ENCODE measurements at places on chromosomes 7 and 10.

- DNase-seq = no peak
Observed at GRCh38 chr7:134829380-134829986, 50.0 kb downstream of the CALD1 start.

GRCh38 chr10:86067436-86068050 lies 299.1 kb downstream of the GRID1 start:
- no peak for DNase-seq

DNA sequence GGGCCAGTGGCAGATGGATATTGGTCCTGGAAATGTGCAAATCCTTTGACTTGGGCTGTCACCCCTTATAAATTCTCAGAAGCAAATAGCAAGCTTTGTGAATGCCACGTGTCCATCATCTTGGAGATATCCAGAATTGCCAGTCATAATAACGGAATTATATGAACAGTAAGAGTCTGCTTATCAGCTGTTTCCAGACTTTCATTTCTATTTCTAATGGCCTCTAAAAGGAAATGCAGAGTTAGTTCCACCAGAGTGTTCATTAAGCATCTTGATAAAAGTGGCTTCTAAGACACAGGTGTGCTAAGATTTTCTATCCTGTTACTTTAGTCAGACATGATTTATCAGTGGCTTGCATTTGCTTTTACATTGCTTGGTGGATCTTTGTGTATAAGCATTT lies 87.4 kb downstream of the RAMP3 start:
- no peak for DNase-seq

DNA sequence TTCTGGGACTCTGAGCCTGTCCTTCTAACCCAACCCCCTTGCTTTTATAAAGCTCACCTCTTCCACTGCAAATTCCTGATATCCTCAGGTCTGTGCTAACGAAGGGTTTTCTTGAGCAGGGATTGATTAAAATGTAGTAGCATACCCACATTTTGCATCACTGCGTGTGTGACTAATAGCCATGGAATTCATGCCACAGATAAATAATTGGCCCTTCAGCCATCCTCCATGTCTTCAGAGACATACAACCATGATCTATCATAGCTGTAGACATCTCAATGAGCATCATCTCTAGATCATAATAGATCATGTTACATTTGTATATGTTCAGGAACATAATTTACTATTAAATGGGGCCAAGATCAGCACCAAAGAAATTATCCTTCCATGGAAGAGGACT lies 990.3 kb downstream of the KCNMA1 start:
- DNase-seq = no peak

DNA sequence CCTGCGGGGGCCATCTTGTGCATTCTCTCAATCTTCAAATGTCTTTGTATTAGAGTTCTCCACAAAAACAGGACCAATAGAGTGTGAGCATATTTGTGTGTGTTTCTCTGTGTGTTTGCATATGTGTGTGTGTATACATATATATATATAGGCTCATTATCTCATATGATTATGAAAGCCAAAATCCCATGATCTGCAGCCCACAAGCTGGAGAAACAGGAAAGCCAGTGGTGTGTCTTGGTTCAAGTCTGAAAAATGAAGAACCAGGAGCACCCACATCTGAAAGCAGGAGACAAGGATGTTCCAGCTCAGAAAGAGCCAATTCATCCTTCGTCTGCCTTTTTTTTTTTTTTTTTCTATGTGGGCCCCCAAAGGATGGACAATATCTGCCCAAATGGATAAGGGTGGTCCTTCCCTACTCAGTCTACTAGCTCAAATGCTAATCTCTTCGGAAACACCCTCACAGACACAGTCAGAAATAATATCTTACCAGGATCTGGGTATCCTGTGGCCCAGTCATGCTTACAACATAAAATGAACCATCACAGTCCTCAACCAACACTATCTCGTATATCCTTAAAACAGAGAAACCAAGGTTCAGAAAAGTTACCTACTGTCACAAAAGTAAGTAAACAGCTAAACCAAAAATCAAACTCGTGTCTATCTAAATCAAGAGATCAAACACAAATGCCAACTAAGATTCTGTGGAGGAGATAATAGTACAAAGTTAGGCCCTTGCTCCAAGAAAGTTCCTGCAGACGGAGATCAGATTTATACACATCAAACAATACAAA lies 141.9 kb downstream of the JMJD1C start:
- no peak for DNase-seq

DNA sequence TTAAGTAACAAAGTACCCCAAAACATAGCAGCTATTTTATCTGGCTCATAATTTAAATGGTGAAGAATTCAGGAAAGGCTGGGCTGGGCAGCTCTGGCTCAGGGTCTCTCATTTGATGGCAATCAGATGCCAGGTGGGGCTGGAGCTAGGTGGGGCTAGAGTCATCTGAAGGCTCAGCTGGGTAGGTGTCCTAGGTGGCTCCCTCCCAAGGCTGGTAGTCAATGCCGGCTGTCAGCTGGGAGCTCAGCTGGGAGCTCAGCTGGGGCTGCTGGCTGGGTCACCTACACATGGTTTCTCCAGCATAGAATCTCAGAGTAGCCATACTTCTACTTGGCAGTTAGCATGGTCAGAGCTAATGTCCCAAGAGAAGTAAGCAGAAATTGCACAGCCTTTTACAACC lies 34.1 kb downstream of the OSBPL3 start:
- DNase-seq = no peak

- DNase-seq = no peak
Observed at GRCh38 chr7:149780636-149781419, 7.4 kb upstream of the ZNF467 start.

- DNase-seq = peak; percentile 74
Observed at GRCh38 chr10:31602541-31603234, 283.7 kb downstream of the ZEB1 start.

DNA sequence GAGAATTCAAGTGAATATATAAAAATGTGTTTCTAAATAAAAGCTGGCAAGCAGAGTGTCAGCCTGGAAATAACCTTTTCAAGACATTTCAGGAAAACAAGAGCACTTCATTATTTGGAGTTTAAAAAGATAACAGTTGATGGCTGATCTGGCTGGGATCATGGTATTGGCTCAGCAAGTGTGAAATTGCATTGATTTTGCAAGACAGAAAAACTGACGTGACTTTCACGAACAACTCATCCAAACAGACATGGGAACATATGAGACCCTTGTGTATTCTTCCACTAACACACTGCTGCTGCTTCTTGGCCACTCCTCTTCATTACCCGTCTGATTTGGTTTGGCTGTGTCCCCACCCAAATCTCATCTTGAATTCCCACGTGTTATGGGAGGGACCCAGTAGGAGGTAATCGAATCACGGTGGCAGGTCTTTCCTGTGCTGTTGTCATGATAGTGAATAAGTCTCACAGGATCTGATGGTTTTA lies 108.5 kb downstream of the RAB18 start:
- DNase-seq = no peak

- no peak for DNase-seq
Observed at GRCh38 chr7:34130558-34131295, 225.4 kb downstream of the BMPER start.

DNA sequence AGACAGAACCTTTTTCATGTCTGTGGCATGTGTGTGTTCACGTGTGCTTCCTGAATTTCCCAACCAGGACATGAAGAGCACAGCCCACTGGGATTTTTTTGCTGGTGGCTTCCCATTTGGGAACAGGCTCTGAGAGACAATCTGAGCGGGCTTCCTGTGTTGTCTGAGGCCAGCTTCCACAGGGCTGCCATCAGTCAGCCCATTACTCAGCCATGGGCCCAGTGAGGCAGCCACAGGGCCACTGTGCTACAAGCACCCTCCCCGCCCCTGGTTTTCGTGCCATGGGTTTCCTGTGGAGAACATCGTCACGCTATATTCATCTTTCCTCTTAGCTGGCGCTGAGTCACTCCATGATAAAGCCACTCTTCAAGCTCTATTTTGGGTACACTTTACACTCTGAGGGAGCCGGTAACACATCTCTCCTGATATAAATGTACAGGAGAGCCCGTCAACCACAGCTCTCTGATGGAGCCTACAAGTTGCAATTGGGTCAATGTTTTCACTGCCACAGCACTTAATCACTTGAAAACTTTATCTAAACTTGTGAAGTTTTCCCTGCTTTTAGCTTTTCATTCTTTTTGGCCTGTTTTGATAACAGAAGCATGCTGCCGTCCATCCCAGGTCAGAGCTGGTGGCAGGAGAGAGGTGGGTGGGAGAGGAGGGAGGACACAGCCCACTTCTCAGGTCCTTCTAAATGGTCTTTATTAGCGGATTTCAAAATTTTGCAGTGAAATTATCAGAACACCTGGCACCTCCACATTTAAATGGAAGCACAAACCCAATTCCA lies 96.9 kb downstream of the HIPK2 start:
- peak; percentile 10 for DNase-seq

DNA sequence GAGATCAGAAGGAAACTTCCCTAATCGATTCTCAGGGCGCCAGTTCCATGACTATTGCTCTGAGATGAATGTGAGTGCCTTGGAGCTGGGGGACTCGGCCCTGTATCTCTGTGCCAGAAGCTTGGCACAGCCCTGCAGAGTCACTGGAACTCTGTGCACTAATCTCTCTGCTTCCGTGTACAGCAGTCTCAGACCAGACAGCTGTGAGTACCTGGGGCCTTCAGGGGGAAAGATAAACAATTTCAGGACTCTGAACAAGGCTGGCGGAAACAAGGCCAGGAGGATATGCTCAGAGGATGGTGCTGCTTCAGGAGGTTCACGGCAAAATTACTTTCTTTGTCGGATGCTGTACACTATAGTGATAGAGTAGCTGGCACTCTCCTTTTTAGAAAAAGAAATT lies 131.7 kb upstream of the PRSS58 start:
- no peak for DNase-seq

DNA sequence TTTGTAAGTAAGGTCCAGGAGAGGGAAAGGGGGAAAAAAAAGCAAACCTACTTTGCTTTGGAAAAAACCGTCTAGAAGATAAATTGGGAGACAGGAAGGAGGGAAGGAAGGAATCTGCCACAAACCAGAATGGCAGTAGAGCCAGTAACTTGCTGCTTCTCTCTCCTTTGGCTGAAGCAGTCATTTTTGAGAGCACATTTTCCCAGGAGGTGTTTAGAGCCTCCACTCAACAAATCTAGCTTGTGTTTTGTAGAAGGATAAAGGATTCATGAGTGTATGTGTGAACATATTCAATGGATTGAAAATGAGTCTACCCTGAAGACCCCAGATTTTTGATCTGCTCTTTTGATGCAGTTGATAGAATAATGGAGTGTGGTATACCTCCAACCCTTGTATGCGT lies 2.6 kb downstream of the NRG3 start:
- DNase-seq = no peak

DNA sequence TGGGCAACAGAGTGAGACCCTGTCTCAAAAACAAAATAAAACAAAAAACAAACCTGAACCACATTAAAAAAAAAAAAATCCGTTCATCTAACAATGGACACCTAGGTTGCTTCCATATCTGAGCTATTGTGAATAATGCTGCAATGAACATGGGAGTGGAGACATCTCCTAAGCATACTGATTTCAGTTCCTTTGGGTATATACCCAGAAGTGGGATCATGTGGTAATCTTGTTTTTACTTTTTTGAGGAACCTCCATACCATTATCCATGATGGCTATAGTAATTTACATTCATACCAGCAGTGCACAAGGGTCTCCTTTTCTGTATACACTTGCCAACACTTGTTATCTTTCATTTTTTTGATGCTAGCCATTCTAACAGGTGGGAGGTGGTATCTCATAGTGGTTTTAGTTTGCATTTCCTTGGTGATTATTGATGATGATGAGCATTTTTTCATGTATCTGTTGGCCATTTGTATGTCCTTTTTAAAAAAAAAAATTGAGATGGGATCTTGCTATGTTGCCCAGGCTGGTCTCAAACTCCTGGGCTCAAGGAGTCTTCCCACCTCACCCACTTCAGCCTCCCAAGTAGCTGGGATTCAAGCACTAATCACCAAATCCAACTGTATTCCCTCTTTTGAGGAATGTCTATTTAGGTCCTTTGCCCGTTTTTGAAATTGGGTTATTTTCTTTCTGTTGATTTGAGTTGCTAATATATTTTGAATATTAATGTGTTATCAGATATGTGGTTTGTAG lies 17.5 kb downstream of the CDK13 start:
- DNase-seq = no peak

DNA sequence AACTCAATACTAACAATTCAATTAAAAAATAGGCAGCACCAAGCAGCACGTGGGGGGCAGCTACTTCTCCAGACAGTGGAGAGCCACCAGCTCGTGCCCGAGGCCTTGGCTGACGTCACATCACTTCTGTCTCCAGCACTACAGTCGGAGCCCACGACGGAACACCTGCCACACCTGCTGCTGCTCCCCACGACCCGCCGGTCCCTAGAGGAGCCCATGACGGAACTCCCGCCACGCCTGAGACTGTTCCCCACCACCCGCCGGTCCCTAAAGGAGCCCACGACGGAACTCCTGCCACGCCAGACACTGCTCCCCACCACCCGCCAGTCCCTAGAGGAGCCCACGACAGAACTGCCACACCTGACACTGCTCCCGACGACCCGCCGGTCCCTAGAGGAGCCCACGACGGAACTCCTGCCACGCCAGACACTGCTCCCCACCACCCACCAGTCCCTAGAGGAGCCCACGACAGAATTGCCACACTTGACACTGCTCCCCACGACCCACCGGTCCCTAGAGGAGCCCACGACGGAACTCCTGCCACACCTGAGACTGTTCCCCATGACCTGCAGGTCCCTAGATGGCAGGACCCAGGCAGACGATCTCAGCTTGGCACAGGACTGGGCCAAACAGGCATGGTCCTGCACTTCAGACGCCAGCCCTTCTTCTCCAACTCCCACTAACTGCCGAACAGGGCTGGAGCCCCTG lies 258.0 kb downstream of the ELFN1 start:
- no peak for DNase-seq

GRCh38 chr7:131231381-131232220 lies 96.1 kb upstream of the MKLN1 start:
- no peak for DNase-seq

GRCh38 chr7:99196536-99197258 lies 11.2 kb downstream of the KPNA7 start:
- DNase-seq = no peak

GRCh38 chr7:2433713-2434550 lies 30.5 kb downstream of the CHST12 start:
- DNase-seq = peak; percentile 39

- DNase-seq = no peak
Observed at GRCh38 chr10:13844651-13845050, 257.9 kb downstream of the PRPF18 start.
